ENCODE measurements at places on chromosomes 12 and 14.
A peak's percentile ranks its signal among the peaks of the same experiment; 100 is the strongest.

DNA sequence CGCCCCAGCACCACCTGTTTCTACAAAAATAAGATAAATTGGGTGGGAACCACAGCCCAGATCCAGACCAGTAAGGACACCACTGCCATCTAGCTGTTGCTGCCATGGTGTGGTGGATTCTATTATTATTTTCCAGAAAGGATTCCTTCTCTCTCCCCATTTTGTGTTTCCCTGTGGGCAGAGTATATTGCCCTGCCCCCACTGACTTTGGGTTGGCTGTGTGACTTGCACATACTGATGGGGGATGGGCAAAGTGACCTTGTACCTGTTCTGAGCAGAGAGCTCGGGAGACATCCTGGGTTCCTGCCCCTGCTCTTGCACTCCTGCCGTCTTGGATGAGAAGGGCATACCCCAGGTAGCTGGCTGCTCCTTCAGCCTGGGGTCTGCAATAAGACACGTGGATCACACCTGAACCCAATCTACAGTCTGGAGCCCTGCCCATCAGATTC, 24.3 kb downstream of the MOAP1 start:
- DNase-seq: no peak

GRCh38 chr12:27552886-27553560, 29.0 kb downstream of the PPFIBP1 start:
- DNase-seq: no peak

DNA sequence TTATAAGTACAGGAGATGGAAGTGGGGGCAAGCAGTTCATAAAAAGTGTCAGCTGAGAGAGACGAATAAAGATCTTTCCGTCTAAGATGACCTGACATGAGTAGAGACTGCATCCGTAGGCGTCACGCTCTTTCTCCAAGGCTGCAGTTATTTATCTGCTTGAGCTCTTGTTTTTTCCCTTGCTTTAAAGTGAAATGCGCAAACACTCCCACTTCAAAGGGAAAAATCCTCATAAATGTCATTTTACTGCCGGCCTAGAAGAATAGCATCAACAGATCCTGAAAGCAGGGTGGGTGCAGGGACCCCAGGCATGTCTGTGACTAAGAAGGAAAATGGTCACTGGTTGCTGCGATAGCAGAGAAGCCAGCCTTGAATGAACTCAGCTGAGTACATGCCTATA, 647.4 kb downstream of the MED13L start:
- no peak for DNase-seq

DNA sequence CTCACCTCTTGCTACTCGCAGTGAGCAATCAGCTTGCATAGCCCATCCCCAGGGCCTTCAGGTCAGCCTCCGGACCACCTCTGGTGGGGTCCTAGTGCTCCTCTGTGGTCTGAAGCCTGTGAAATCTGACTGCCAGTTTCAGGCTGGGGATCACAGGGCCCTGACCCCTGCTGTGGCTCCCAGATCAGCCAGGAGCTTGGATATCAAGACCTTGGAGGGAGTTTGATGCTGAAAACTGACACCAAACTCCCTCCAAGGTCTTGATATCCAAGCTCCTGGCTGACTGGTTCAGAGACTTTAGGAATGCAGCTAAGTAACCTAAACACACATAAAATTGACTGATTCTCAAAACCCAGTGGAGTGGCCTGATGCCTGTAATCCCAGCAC, 19.8 kb upstream of the DHRS4 start:
- no peak for DNase-seq

- DNase-seq: no peak
Observed at GRCh38 chr12:12604740-12605139, 6.9 kb upstream of the CREBL2 start.

DNA sequence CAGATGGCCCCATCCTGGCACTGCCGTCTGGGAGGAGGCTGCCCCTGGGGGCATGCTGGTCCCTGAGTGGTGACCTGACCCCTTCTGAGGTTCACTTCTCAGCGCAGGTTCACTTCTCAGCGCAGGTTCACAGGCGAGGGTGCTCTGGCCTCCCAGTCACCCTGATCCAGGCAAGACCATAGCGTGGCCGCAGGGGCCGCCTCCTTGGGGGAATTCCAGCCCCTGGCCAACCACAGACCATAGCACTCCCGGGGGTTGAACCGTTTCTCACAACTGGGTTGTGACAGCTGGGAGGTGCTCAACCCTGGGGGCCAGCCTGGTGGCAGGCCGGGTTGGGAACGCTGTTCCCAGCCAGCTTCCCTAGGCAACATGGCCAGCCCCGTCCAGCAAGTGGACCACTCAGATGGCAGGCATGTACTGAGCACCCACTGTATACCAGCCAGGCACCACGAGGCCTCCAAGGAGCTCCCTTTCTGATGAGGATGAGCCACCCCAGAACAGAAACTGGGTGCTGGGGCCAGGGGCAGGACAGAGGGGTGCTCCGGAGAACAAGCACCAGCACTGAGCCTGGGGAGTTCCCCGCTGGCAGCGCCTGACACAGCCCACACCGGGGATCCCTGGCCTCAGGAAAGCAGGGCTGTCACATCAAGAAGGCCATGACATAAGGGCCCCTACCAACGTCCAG, 28.3 kb upstream of the ZFP36L1 start:
- DNase-seq: no peak

DNA sequence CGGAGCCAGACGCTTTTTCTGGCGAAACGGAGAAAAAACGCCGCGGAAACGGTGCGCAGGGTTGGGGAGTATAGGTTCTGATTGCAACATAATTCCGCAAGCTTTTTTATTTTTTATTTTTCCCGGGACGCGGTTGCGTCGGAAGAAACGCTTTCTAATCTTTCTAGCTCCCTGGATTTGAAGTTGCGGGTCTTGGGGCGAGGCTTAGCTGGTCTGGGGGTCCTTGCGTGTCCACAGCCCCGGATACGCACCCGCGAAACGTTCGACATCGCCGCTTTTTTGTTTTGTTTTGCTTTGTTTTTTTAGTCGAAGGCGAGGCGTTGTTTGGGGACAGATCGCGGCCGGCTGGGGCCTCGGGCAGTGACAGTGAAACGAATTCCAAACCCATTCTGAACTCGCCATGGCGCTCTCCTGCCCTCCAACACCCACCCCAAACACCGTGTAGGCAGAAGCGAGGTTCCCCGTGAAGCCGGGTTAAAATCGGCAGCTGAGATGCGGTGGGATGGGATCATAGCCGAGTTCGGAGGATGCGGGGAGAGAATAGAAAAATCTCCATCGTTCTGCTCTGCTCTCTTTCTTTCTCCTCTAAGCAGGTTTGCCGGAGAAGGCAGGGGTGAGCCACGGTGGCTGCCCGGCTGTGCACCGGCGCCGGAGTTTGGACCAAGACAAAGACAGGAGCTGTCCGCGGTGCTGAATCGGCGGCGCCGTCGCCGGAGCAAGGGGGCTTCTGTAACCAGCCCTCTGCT, 8.1 kb upstream of the LHX5 start:
- DNase-seq: peak; percentile 13

DNA sequence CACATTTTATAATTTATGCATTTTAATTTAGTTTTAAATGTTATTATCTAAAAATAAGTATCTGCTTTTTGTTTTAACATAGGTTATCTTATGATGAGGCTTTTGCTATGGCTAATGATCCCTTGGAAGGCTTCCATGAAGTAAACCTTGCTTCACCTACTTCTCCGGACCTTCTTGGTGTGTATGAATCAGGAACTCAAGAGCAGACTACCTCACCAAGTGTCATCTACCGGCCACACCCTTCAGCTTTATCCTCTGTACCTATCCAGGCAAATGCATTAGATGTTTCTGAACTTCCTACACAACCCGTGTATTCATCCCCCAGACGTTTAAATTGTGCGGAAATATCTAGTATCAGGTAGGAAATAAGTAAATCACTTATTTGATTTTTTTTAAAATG, 16.6 kb downstream of the RAB3IP start:
- no peak for DNase-seq

- DNase-seq: peak; percentile 69
Observed at GRCh38 chr14:97458661-97459579, 661.7 kb downstream of the VRK1 start.

GRCh38 chr14:68984686-68985085, 5.6 kb upstream of the ACTN1 start:
- no peak for DNase-seq

GRCh38 chr14:65877624-65878023, 465.1 kb downstream of the FUT8 start:
- no peak for DNase-seq

DNA sequence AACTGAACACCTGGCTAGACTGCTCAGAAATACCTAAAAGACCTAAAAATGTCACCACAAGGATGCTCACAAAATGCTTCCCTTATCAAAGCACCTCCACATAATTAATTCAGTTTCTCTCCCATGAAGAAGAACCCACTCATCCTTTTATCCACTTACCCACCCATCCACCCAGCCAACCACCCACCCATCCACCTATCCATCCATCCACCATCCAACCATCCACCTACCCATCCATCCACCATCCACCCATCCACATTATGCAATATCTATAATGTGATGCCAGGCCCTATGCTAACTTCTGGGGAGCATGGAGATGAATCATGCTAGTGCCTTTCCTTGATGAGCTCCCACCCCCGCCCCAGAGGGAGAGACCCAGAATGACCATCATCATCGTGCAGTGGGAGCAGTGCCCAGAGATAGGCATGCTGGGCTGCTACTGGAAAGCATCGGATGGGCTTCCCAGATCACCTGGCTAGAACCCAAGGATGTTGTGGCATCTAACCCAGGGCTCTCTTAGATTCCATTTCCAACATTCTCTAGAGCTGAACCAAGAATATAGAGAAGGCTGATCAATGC, 166.6 kb downstream of the TTC7B start:
- no peak for DNase-seq

DNA sequence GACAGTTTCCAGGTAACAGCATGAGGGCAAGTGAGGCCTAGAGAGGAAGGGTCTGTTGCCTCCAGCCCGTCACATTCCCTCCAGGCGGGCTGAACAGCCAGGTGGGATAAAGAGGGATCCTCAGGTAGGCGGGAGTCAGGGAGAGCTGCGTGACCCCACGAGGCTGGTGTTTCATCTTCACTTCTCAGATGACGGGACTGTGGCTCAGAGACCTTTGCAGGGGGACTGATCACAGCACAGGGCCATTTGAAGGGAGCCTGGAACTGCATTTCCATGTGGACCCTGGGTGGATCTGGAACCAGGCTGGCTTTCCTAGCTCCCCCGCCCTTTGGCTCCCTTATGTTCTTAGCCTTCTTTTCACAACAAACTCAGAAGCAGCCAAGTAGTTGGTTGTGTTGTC, 37.4 kb downstream of the SH2B3 start:
- no peak for DNase-seq

DNA sequence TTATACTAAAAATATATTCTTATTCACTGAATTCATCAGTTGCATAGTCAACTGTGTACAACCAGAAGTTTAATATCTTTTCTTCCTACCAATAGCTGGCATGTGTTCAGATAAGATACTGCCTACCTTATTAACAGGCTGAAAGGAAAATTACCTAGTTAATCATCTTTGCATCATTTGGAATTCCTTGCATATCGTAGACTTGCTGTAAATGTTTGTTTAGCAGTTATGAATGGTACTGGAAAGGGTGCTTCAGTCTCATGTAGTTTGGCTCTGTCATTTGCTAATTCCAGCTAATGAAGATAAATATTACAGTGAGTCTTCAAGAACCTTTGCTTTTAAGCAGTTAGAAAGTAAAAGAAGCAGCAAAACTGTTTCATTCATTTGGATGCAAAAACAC, 84.4 kb downstream of the PPHLN1 start:
- no peak for DNase-seq

DNA sequence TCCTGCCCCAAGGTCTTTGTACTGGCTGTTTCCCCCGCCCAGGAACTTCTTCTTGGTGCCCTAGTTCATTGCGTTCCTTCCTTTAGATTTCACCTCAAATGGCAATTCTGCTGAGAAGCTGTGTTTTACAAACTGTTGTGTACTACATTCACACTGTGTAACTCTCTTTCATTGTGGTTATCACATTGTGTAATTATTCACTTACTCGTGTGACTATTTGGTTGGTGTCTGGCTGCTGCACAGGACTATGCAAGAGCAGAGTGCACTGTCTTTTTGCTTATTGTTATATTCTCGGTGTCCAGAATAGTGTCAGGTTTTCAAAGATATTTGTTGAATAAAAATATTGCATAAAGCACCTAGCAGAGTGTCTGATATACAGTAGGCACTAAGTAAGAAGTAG, 177.2 kb upstream of the PRICKLE1 start:
- no peak for DNase-seq

GRCh38 chr12:1284611-1285010, 293.6 kb downstream of the ERC1 start:
- no peak for DNase-seq

DNA sequence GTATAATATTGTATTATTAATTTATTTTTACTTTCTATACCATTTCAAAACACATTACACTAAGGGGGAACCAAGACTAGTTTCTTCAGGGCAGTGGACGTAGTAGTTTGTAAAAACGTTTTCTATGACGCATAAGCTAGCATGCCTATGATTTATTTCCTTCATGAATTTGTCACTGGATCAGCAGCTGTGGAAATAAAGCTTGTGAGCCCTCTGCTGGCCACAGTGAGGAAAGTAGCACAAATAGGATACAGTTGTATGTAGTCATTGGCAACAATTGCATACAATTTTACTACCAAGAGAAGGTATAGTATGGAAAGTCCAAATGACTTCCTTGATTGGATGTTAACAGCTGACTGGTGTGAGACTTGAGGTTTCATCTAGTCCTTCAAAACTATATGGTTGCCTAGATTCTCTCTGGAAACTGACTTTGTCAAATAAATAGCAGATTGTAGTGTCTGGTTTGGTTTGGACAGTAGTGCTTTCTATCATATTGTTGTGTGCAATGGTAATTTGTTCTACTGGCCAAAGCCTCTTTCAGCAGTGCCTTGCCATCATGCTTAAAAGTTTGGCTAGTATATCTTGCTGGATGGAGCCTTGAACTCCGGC, 24.3 kb upstream of the PLEKHD1 start:
- DNase-seq: peak; percentile 29

DNA sequence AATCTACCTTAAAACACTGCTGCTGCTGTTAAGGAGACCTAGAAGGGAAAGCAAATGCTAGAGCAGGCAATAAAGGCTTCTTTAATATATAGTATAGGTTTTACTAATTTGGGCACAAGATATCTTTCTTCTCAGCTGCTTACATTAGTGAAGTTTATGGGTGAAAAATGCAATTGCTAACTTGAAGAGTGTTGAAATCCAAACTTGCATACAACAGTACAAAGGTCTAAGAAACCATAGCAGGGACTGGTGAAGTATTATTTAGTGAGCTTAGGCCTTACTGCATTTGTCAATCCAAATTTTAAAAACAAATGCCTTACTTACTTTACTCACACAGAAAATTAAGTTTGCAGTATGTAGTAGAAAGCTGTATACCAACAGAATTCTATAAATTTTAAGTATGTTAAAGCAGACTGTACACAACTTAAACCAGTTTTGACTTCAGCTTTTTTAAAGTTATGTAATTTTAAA, 1.4 kb upstream of the AP4S1 start:
- no peak for DNase-seq

- peak; percentile 47 for DNase-seq
Observed at GRCh38 chr12:121668750-121669520, 519 bp downstream of the MORN3 start.
